Bronchial epithelial cell (primary cell): ENCODE measurements at places on chromosomes 13 and 19. TPM values are rescaled to one million over a fixed set of nuclear protein-coding genes. Genes with fewer than 3 reads are reported as not detected.
A peak's percentile ranks its signal among the peaks of the same experiment; 100 is the strongest.

GRCh38 chr13:22232186-22232585, 561.3 kb downstream of the FGF9 start:
- DNase-seq: no peak

DNA sequence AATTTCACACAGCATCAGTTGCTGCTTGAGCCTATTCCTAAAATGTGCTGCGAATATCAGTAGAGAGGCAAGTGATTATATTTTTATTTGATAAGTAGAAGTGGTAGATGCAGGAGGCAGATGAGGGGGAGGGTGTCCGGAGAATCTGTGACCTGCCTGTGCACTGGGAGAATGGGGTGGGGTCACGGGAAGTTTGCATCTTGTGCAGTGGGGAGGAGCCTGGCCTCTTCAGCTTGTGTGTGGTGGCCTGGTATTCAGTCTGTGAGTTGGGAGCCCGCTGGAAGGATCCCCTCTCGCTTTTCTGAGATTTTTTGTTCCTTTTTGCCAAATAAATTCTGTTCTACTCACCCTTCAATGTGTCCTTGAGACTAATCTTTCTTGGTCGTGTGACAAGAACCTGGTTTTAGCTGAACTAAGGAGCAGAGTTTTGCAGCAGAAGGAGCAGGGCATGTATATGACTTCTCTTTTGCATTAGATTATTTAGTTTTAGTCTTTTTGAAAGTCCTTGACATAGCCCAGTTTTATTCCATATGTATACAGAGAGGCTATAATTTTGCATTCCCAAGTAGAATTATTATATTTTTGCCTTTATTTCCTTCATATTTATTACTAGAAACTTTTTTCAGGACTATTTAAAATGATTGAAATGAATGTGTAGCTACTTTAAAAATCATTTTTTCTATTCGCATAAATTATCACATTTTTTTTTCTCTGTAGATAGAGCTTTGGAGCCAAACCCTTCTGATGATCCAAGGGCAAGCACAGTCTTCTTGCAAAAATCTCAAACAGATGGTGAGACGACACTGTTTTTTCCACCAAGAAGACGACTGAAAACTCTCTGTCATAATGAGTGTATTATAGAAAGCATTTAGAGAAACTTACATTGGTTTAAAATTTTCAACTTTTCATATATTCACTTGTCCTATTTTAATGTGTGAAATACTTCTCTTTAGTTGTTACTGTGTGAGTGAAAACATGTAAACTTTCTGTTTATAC, 1257.2 kb downstream of the UQCRFS1 start:
- no peak for DNase-seq

GRCh38 chr13:28268800-28269223, 130.5 kb downstream of the PAN3 start:
- no peak for DNase-seq

GRCh38 chr19:4360641-4361151, 17.3 kb downstream of the MPND start:
- no peak for DNase-seq

- DNase-seq: no peak
Measured at GRCh38 chr19:4425537-4425936, 23.1 kb downstream of the CHAF1A start.

DNA sequence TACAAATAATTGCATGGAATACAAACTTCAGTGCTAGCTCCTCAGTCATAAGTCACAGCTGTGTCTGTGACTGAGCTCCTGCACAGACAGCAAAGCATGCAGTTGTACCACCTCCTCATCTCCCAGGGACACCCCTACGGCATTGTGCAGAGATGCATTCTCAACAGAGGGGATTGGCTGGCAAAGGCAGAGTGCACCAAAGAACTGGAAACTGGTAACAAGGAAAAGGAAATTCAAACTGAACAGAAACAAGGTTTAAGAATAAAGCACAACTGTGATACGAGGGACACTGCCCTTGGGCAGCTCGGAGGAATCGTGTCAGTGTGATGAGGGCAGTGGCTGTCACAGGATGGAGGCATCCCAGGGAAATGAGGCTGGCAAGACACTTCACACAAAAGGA, 126.1 kb upstream of the SOX1 start:
- no peak for DNase-seq

- DNase-seq: no peak
Measured at GRCh38 chr19:30679153-30679702, 307.0 kb downstream of the ZNF536 start.

GRCh38 chr19:58035863-58036262, 2.0 kb downstream of the ZSCAN1 start:
- DNase-seq: no peak

- no peak for DNase-seq
Measured at GRCh38 chr19:21460686-21461085, 44.7 kb upstream of the ZNF429 start.

DNA sequence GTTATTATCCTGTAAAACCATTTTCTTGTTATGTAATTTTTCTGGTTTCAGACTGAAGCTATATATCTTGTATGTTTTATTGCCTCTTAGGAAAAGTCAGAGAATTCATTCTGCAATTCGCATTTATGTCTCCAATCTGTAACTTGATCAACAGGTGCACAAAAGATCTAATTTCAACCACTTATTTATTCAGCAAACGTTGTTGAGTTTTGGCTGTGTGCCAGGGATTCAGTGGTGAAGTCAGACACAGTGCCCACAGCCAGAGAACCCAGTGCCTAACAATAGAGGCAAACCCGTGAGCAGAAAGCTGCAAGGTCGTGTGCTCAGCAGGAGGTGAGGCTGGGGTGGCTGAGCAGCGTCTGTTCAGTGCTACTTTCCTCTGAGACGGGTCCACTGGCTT, 119.5 kb upstream of the MCF2L start:
- peak; percentile 5 for DNase-seq

DNA sequence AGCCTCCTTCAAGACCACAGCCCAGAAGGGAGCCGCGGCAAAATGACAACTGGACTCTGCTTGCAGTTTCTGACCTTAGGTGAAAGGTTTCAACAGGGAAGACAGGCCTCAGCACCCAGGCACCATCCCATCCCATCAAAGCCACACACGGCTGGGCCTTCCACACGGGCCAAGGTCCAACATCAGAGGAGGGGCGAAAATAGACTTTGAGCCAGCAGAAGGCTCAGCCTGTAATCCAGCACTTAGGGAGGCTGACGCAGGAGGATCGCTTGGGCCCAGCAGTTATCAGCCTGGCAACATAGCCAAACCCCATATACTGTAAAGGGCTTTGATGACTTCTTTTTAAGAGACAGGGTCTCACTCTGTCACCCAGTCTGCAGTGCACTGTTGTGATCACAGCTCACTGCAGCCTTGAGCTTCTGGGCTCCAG, 26.8 kb upstream of the TINCR start:
- DNase-seq: no peak

- DNase-seq: no peak
Measured at GRCh38 chr13:20666948-20667347, 36.6 kb upstream of the IL17D start.

DNA sequence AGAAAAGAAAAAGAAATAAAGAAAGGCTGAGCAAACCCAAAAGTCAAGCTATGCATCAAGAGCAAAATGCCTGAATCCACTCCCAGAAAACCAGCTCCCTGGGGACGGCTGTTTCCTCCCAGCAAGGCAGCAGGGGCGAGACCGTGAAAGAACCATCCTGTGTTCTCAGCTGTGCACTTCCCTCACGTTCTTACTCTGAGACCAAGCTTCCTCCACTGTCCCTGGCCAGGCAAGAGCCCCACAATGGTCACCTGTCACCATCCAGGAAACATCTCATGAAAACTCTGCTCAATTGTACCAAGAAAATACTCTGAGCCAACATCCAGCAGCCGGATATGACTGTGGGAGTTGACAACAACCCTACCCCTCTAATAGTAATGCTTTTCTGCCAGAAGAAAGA, 22.9 kb downstream of the RAB20 start:
- DNase-seq: no peak

DNA sequence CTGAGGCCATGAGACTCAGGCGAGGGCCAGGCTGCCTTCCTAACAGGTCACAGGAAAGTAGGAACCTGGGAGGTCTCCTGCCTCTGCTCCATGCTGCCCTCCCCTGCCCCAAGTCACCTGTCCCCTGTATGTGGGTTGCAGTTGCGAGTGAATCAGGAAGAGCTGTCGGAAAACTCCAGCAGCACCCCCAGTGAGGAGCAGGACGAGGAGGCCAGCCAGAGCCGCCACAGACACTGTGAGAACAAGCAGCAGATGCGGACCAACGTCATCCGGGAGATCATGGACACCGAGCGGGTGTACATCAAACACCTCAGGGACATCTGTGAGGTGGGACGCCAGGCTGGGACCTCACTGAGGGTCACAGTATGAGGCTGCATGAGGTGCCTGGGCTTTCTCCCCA, 22.8 kb upstream of the C1QTNF9 start:
- DNase-seq: no peak

DNA sequence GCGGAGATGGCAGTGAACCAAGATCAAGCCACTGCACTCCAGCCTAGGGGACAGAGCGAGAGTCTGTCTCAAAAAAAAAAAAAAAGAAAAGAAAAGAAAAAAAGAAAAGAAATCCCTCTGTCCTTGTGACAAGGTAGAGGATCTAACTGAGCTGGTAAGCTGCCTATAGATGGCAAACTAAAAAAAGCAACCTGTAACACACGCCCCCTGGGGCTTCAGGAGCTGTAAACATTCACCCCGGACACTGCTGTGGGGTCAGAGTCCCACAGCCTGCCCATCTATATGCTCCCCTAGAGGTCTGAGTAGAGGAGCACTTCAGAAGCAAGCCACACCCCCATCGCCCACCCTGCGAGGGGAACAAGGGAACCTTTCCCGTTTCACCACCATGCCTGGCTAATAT, 4.3 kb upstream of the PGPEP1 start:
- DNase-seq: no peak

GRCh38 chr19:53892981-53893325, 11.0 kb downstream of the PRKCG start:
- DNase-seq: no peak

DNA sequence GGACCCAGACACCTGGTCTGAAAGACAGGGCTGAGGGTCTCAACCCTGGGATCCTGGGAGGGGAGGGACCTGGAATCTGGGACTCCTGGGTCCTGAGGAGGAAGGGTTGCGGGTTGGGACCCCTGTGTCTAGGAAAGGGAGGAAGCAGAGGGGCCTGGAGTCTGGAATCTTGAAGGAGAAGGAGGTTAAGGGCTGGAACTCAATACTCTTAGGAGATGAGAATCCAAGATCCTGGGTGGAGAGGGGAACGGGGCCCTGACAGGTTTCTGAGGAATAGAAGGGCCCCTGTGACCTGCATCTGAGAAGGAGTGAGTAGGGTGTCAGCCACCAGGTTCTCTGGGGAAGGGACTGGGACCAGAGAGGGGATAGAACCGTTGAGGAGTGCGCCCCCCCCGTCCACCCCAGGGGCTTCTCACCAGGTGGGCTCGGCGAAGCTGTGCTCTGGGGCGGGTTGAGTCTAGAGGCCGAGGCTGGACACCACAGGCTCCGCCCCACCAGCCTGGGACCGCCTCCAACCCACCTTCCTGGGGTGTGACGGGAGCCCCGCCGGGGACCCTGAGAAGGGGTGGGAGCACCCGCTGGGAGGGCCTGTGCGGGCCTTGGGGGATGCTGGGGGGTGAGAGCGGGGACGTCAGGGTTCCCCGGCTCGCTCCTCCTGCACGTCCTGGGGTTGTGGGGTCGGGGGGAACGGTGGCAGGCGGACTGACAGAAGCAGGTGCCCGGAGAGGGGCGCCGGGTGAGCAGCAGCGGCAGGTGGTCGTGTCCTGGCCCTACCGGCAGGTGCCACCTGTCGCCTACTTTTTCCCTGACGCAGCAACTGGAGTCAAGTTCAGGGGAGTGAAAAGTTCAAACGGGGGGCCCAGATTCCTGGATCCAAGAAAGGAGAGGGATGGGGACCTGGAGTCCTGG, at the start of gene MAMSTR:
TSS of gene MAMSTR (minus strand) at position 463 of the 909 bp plus-strand sequence. CDS start 694 bp downstream, outside the sequence.
- no peak for DNase-seq

DNA sequence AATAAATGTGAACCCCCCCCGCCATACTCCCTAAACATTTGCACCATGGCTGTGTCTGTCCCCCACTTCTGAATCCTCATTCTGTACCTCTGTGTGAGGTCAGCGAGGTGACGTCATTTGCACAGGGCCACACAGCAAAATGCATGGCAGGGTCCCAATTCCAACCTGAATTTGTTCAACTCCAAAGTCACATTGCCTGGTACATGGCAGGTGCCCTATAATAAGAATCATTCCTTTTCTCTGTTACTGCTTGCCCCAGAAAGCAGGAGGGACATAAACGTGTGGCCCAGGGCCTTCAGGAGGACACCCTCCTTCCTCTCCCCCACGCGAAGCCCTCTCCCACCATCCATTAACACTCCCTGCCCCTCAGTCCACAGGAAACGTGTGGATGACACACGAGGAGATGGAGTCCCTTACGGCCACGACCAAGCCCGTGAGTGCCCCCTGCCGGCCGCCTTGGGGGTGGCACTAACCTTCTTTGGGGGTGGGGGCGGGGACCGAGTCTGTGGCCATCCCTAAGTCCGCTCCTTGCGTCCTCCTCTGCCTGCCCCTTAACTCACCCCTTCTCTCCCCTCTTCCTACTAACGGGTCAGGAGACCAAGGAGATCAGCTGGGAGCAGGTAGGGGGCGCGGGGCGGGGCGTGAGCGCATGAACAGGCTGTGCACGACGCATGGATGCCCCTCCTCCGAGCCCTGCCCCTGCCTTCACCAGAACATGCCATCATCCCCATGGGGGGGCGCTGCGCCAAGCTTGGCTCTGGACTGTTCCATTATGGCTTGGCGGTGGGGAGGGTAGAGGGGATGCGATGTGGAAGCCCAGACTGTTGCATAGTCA, 9.4 kb downstream of the HRC start:
- no peak for DNase-seq

- peak; percentile 44 for DNase-seq
Measured at GRCh38 chr19:33785795-33786194, 10.9 kb upstream of the KCTD15 start.

GRCh38 chr19:13764821-13765394, 586 bp downstream of the MRI1 start:
- no peak for DNase-seq

GRCh38 chr19:30374865-30375552, 2.8 kb downstream of the ZNF536 start:
- no peak for DNase-seq

- DNase-seq: peak; percentile 49
Measured at GRCh38 chr19:38142176-38143035, 81.6 kb downstream of the DPF1 start.

The INSR gene
- total RNA-seq: 6.1 and 15.5 TPM in 2 replicates

The PPP5C gene
- 31.3 and 45.2 TPM in 2 replicates for total RNA-seq

The C19orf18 gene
- total RNA-seq: 0.26 and 0.38 TPM in 2 replicates

The TDRD12 gene
- total RNA-seq: 0.13 and 1.6 TPM in 2 replicates

The CD320 gene
- 4.0 and 14.0 TPM in 2 replicates for total RNA-seq

The ZNF649 gene
- 8.4 and 13.4 TPM in 2 replicates for total RNA-seq

The CASP14 gene
- total RNA-seq: not detected in 2 replicates

The LYL1 gene
- 0.51 and 1.3 TPM in 2 replicates for total RNA-seq

The SYCN gene
- not detected in 2 replicates for total RNA-seq

The ZNF835 gene
- under 0.01 TPM in 2 replicates for total RNA-seq

The FXYD1 gene
- not detected in 2 replicates for total RNA-seq

The CDC42EP5 gene
- total RNA-seq: 18.2 and 20.4 TPM in 2 replicates

The SIGLEC8 gene
- total RNA-seq: not detected in 2 replicates

The ZNF430 gene
- total RNA-seq: 7.9 and 12.4 TPM in 2 replicates
